Midbrain (tissue), 1 donor: ENCODE measurements at places on chromosomes 16 and 17.

DNA sequence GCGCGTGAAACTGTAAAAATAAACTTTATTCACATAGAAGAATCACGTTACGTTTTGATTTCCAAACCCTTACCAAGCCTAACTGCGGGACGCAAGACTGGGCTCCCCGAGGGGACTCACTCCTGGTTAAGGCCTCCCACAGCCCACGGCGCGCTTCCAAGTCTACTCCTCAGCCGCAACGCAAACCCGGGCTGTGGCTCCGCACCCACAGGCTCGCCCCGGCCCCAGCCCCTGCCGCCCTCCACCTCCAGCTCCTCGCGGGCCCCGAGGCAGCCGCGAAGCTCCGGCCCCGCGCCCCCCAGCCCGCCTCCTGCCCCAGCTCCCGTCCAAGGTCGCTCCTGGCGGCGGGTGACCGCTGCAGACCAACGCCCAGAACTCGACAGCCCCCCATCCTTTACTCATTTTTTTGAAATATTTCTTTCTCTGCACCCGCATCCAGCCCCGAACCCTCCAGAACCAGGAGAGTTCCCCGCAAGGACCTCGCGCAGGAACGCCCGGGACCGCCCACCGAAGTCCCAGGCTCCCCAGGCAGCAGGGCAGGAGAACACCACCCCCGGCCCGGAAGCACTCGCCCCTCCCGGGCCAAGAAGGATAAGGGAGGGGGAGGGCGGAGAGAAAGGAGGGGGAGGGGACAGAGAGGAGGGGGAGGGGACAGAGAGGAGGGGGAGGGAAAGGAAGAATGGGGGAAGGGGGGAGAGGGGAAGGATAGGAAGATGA, 912 bp downstream of the USP22 start:
- DNase-seq, result peak; percentile 76

- peak; percentile 75 for DNase-seq
Measured at GRCh38 chr17:44221084-44221861, 1.8 kb upstream of the UBTF start.

DNA sequence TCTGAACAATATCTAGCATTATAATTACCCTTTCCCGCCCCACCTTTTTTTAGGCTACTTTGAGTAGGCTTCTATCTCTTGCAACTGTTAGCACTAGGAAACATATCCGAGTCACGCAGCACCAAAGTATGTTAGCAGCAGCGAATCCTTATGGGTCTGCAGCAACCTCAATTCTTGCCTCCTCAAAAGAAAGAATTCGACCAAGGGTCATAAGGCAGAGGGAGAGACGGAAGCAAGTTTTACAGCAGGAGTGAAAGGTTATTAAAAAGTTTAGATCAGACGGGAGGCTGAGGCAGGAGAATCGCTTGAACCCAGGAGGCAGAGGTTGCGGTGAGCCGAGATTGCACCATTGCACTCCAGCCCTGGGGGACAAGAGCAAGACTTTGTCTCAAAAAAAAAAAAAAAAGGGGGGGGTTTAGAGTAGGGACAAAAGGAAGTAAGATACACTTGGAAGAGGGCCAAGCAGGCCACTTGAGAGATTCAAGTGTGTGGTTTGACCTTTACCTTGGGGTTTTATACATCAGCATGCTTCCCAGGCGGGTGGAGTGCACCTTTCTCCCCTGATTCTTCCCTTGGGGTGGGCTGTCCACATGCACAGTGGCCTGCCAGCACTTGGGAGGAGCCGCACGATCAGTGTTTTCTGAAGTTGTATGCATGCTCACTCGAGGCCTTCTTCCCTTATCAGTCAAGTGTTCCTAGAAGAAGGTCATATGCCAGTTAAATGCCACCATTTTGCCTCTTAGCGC, 67.7 kb downstream of the HLF start:
- DNase-seq, result no peak

DNA sequence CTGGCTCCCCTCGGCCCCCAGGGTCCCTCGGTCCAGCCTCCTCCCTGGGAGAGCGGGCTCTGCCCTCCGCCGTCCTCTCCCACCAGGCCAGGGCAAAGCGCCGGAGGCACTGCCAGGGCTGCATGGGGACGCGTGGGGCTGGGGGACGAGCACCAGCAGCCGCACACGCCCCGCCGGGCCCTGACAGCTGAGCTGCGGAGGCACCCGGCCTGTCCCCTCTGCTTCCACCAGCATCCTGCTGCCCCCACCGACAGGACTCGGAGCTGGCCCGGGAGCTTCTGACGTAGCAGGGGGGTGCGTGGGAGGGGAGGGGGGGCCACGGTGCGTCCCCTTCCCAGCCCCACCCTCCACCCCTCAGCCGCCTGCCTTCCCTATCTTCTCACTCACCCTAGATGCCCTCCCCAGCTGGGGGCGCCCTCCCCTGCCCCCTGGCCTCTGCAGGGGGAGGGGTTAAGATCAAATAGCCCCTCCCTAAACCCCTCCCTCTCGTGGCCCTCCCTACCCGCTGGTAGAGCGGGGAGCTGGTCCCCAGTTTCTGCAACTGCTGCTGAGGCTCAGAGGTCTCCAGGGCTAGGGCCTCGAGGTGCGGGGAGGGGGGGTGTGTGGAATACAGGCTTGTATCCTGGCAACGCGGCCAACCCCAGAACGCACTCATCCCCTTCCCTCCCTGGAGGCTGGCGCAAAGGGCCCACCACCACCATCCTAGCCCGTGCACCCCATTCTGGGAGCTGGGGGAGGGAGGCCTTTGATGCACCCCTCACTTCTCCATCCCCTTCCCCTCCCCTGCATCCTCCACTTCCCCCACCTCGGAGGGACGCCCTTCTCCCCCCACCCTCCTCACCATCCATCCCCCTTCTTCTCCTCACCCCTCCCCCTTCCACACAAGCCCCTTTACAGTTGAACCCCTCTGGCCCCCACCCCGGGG, 1.0 kb downstream of the SRCIN1 start:
- DNase-seq, result peak; percentile 34

GRCh38 chr17:69228576-69228975, at the start of gene ABCA10:
ABCA10 (minus strand) TSS chr17:69228824; CDS start chr17:69225358, 3,466 bp downstream.
- no peak for DNase-seq

GRCh38 chr16:64826374-64826773, 295.5 kb downstream of the CDH11 start:
- DNase-seq, result no peak

- DNase-seq, result no peak
Measured at GRCh38 chr17:63173903-63174302, 207.9 kb downstream of the TANC2 start.

DNA sequence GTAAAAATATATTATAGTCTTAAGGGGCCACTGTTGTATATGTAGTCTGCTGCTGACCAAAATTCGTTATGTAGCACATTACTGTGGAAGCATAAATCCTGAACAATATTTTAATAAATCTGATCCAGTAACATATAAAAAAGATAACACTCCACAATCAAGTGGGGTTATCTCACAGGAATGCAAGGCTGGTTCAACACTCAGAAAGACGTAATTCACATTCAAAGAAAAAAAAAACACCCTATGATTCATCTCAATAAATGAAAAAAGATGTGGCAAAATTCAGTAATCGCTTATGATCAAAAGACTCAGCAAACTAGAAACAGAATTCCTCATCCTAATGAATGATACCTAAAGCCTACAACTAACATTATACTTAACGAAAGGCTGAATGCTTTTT, 47.8 kb downstream of the CREBBP start:
- DNase-seq, result no peak

GRCh38 chr17:32701871-32702270, 175.1 kb downstream of the MYO1D start:
- no peak for DNase-seq

DNA sequence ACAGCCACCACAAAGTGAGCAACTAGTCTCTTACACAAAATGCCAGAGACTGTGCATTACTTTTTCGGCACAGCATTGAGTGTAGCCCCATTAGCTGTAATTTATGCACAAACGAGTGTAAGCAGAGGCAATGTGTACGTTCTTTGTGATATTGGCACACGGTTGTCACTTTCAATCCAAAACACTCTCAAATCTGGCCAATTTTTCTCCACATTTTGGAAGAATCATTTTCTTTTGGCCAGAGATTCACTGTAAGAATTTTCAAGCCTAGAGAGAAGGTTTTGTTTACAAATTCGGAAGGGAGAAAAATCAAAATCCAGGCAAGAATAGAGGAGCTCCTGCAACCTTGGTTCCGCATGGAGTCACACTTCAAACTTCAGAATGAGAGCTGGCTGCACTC, 15.4 kb upstream of the KIF2B start:
- no peak for DNase-seq

GRCh38 chr16:61813339-61813738, 222.9 kb downstream of the CDH8 start:
- DNase-seq, result no peak

DNA sequence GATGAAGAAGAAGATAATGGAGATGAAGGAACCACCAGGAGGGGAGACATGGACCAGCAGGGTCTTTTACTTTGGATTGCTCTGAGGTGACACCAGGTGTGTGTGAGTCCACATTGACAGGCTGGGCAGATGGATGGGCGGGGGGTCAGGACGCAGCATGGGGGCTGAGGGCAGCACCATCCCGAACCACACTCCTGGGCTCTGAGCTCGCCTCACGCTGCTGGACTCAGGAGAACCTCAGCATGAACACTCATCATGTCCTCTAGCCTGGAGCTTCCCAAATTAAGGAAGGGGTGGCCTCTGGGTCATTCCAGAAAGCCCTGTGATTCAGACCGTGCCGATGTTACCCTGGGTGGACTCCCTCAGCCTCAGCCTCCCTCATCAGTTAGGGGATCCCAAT, 50.4 kb upstream of the MAP3K14 start:
- no peak for DNase-seq

DNA sequence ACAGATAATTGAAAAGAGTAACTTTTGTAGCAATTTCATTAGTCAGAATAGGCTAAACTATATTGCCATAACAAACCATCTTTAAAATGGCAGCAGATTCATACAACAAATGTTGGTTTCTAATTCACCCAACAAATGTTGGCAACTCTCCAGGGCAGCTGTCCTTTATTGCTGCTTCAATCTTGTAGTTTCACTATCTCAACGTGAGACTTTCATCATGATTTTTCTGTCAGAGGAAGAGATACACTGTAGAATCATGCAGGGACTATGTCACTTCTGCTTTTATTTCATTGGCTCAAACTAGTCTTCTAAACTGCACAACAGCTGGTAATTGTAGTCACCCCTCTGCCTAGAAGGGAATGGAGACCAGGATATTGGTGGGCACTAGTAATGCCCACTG, 174.2 kb downstream of the TANC2 start:
- DNase-seq, result peak; percentile 34

DNA sequence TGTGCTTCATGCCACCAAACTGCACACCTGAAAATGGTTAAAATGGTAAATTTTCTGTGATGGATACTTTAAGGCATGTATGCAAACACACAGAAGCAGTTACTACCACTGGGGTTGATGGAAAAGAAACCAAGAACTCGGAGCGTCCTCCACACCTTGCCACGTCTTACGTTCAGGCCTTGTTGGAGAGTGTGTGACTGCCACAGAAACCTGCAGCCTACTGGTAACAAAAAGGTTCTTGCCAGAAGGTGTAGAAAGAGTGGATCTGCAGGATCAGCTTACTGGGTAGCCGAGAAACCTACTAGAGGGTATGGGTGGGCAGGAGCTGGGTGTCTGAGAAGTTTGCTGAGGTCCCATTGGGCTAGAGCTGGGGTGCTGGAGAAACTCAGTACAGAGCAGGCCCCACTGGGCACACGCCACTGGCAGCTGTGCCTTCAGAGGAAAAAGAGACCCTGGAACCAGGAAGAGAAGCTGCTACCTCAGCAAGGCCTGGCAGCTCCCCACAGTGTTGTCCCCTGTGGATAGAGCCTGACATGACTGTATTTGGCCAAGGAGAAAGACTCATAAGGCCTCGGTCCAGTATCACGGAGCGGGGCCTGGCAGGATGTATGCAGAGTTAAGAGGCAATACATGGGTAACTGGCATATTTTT, 204.6 kb downstream of the SEC14L1 start:
- DNase-seq, result no peak

DNA sequence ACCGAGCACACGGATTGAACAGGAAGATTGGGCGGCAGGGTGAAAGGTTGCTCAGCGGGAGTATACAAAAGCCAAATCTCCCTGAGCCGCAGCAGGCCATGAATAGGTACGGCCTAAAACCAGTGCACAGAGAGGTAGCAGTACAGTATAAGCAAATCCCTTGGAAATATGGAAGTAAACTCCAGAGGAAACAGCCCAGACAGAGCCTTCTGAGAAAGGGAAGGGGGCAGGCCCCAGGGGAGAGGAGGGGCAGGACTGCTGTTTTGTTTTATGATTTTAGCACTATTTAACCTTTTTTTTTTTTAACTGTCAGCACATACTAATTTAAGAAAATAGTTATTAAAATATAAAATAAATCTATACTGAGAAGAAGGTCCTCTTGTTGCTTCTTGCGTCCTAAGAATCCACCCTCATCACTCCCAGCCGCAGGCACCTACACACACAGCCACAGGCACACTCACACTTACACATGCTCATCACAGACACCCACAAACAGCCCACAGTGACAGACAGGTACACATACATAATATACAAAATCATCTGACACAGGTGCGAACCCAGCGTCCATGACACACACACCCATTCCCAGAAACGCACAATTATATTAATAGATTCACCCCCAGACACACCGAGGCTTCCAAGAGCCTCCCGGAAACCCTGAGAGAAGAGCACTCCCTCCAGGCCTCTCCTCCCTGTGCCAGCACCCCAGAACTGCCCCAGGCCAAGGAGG, 12.8 kb downstream of the PLXDC1 start:
- no peak for DNase-seq

DNA sequence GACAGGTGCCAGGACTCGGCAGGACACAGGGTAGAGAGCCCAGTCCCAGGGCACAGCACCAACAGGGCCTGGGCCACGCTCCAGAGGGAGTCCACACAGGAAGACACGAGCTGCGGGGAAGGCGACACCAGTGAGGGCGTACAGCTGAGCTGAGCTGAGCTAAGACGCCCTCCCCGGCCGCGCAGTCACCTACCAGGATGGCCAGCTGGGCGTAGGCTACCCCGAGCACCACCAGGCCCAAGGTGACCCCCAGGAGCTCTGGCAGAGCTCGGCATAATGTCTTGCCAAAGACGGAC, 42.6 kb downstream of the TSC2 start:
- DNase-seq, result no peak

DNA sequence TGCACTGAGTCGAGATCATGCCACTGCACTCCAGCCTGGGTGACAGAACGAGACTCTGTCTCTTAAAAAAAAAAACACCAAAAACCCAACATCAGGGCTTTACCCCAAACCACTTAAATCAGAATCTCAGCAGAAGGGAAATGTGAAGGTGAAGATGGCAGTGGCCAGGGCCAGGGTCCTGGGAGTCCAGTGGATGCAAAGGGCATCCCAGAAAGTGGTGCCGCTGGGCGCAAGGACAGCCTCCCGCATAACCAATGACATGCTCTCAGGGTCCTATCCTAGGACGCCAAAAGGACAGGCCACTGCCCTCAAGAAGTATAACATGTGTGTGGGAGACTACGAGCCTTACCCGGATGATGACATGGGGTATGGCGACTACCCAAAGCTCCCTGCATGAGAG, 7.9 kb downstream of the TUBD1 start:
- DNase-seq, result no peak

GRCh38 chr17:40086150-40087044, 14.0 kb downstream of the NR1D1 start:
- DNase-seq, result no peak

GRCh38 chr16:70754851-70755600, 45.9 kb downstream of the VAC14 start:
- DNase-seq, result peak; percentile 68

GRCh38 chr16:3938471-3938842, 57.9 kb upstream of the CREBBP start:
- DNase-seq, result no peak
